T-cell (primary cell): ENCODE measurements at places on chromosomes 11 and 22. TPM values are rescaled to one million over a fixed set of nuclear protein-coding genes. Genes with fewer than 3 reads are reported as not detected.

The OR51E2 gene
- total RNA-seq: not detected

DNA sequence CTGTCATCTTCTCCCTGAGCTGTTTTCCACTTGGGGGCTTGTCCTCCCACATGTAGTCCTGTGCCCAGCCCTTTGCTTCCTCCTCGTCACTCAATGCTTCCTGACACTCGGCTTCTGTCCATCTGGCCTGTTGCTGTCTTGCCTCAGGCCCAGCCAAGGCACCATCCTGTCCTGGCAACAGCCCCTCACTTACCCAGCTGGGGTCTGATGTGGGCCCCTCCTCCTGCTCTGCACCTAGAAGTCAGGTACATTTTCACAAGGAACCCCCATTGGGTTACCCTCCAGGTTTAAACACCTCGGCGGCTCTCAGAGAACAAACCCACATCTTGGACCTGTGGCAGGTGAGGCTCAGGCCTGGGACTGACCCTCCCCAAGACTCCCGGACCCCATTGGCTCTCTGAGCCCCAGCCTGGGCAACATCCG, 784.8 kb downstream of the TBC1D22A start:
- no peak overlapping the region for H3K4me3 ChIP-seq
- H3K4me1 ChIP-seq: no peaks in the 10 kb centered on the region
- no peaks in the 10 kb centered on the region for H3K27me3 ChIP-seq
- no peaks in the 10 kb centered on the region for H3K36me3 ChIP-seq

GRCh38 chr11:100229086-100229485, 458.0 kb upstream of the ARHGAP42 start:
- H3K36me3 ChIP-seq: no peaks in the 10 kb centered on the region
- no peaks in the 10 kb centered on the region for H3K4me1 ChIP-seq
- no peak overlapping the region for H3K4me3 ChIP-seq
- H3K27me3 ChIP-seq: no peaks in the 10 kb centered on the region

DNA sequence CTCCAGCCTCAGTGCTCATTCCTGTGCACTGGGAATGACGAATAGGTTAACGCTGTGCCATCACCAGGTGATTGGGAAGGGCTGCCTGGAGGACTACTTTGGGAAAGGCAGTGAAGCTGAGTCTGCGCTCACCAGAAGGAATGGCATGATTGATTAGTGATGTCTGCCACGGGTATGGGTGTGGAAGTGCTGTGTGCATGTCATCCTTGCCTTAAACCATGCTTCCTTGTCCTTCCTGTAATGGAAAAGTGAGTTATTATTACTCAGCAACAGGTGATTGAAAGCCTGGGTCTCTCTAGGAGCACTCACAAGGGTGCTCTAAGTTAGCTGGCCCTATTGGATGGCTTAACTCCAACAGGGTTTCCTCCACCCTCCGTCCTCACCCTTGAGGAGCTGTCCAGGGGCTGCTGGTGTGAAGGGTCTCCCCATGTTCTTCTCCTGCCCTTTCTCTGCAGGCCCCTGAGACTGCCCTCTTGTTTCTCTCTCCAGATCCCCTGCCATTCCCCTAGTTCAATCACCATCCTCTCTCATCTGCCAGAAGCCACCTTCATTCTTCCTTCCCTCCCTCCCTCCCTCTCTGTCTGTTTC, 121.9 kb upstream of the NECTIN1 start:
- H3K4me3 ChIP-seq: no peak overlapping the region
- no peaks in the 10 kb centered on the region for H3K4me1 ChIP-seq
- no peak for DNase-seq
- peaks cover 25% of the 10 kb centered on the region for H3K27me3 ChIP-seq

The APOA4 gene
- not detected for total RNA-seq

- no peak overlapping the region for H3K27ac ChIP-seq
- no peaks in the 10 kb centered on the region for H3K36me3 ChIP-seq
- H3K4me1 ChIP-seq: no peaks in the 10 kb centered on the region
- H3K4me3 ChIP-seq: no peak overlapping the region
- DNase-seq: no peak
These were observed 274.4 kb upstream of the SYN3 start for GRCh38 chr22:33332538-33332937.

DNA sequence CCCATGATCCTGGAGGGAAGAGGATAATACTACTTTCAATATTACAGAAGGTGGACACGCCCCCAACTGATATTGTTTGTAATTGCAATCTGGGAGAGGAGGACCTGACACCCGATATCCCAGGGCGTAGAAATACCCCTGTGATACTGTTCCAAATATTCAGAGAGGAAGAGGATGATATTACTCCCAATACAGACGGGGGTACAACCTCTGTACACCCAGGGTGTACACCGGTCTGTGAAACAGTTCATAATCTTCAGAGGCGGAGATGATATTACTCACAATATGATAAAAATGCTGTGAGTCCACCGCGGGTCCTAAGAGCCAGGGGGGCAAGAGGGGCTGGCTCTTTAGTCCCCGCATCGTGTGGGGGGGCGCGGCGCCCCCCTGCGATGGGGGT, 57.2 kb upstream of the ALDH3B2 start:
- no peak for DNase-seq
- no peaks in the 10 kb centered on the region for H3K27me3 ChIP-seq
- no peaks in the 10 kb centered on the region for H3K36me3 ChIP-seq
- no peaks in the 10 kb centered on the region for H3K4me1 ChIP-seq
- H3K27ac ChIP-seq: no peak overlapping the region

DNA sequence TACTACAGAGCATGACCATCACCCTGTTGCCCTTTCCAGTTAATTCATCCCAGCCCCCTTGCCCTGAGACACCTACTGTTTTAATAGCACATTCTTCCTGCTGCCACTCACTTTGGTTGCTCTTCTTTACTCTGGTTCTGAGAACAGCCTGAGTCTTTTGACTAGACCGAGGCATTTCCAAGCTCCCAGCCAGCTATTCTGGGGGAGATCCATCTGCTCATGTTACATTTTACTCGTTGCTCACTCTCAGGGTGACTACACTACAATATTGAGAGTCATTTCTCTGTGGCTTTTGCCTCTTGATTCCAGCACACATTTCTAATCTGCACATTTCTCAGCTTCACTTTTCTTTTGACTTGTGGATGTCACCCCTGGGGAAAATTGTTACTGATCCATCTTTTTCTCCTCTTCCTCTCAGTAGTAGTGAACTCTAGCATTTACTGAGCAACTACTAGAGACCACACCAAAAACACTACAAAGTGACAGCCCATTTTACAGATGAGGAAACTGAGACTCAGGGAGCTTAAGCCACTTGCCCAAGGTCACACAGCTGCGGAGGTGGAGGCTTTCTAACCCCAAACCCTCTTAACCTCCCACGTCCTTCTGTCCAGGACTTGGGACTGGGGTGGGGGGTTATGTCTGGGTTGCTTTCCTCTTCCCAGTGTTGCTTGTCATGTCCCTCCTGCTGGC, 117.8 kb downstream of the C11orf91 start:
- no peaks in the 10 kb centered on the region for H3K36me3 ChIP-seq
- no peak overlapping the region for H3K4me3 ChIP-seq
- H3K27ac ChIP-seq: no peak overlapping the region

The MRGPRE gene
- total RNA-seq: not detected

DNA sequence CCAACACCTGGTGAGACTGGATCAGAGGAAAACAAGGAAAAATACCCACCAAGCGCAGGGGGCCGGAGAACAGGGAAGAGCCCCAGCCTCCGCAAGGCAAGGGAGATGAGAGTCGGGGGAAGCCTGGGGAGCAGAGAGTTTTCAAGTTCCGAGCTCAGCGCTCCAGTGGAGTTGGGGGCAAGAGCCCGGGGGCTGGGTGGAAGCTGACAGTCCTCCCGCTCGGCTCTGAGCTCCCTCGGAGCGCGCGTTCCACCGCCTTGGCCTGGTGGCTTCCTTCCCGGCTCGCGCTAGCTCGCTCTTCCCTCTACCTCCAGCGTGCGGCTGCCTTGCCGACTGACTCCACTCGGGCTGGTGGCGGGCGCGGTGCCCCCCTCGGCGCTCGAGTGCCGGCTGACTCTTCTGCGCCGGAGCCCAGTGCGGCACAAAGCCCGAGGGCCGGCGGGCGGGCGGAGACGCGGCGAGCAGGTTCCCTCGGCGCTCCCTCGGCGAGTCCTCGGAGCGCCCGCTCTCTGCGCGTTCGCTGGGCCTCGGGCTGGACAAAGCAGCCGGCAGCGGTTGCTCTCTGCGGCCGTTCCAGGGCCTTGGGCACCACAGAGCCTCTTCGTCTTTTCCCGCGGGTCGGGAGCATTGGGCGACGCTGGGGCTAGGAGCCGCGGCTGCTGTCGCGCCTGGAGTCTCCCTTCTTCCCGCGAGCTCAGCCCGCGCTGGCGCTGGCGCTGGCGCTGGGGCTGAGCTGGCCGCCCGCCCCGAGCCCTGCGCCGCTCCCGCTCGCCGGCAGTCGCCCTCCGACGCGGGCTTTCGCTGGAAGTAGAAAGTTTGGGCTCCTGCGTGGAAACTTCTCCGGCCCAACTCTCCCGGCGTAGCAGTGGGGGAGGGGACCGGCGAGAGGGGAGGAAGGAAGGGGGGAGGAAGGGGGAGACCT, 1.0 kb downstream of the PAX6 start:
- H3K27ac ChIP-seq: no peak overlapping the region
- no peak for DNase-seq
- H3K4me3 ChIP-seq: peak overlapping the region; percentile 75
- H3K4me1 ChIP-seq: peaks cover 65% of the 10 kb centered on the region
- peaks cover 95% of the 10 kb centered on the region for H3K27me3 ChIP-seq
